ENCODE measurements at places on chromosomes 2 and 18. TPM values are rescaled to one million over a fixed set of nuclear protein-coding genes. Genes with fewer than 3 reads are reported as not detected.
A peak's percentile ranks its signal among the peaks of the same experiment; 100 is the strongest.

DNA sequence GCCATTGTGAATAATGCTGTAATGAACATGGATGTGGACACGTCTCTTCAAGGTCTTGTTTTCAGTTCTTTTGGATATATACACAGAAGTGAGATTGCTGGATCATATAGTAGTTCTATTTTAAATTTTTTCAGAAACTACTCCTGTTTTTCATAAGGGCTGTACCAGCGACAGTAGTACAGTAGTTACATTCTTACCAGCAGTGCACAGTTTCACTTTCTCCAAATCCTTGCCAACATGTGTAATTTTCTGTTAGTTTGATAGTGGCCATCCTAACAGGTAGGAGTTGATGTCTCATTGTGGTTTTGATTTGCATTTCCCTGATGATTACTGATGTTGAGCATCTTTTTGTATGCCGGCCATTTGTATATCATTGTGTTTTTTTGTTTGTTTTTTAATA lies 81.7 kb downstream of the EPC2 start:
- DNase-seq: peak; percentile 11

- no peak for DNase-seq
Observed at GRCh38 chr2:31704561-31705212, 123.9 kb upstream of the SRD5A2 start.

DNA sequence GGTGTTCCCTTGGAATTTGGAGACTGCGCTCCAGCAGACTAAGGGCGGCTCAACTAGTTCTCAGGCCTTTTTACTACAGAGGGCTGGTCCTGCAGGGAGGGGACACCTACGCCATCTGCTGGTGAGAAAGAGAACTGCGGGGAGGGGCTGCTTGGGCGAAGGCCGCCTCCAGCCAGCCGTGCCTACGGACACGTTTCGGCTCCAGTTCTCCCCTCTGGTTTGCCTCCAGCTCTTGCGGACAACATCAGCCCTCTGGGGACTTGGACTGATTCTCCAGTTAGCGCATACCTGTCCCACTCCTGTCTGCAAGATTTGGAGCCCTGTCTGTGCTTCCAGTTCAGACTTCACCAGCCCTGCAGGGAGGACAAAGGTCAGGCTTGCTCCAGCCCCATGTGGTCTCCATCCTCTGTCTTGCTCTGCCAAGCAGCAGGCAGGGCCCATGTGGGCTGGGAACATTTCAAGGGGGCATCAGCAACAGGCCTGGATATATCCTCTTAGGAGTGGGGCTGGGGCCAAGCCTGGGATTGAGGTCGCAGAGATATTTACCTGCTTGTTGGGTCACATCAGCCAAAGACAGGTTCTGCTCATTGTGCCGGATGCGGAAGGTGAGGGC lies 10.3 kb downstream of the PTPRN start:
- DNase-seq: peak; percentile 59

- no peak for DNase-seq
Observed at GRCh38 chr2:49827366-49827765, 673.1 kb upstream of the FSHR start.

- no peak for DNase-seq
Observed at GRCh38 chr2:218194880-218195279, 22.1 kb upstream of the ARPC2 start.

DNA sequence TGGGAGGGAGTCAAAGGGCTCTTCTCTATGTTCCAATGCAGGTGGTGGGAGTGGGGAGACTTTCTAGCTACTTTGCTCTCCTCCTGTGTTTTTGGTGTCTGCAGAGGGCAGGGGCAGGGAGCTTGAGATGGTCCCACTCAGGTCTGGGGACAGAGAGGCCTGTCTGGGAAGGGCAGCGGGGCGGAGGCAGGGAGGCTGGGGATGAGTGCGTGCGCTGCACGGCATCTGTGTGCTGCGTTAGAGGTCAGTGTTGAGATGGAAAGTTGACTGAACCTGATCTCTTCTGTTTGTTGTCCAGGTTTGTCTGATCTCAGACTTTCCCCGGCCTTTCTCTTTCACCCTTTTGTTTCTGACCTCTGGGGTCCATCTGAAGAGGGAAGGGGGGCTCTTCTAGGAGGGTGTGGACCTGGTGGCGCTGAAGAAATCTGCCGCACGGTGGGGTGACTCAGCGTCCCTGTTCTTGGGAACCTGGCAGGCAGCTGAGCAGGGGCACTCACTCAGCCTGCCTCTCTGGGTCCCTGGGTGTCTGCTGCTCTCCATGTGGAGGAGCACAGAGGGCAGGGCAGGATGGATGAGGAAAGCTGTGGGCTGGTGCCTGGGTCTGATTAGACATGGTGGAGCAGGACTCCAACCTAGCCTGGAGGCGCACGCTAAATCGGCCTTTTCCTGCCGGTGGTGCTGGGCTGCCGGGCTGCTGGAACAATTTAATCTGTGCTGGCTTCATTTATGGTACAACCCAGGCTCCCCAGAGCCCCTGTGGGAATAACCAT lies 24.1 kb downstream of the IGFBP2 start:
- no peak for DNase-seq

DNA sequence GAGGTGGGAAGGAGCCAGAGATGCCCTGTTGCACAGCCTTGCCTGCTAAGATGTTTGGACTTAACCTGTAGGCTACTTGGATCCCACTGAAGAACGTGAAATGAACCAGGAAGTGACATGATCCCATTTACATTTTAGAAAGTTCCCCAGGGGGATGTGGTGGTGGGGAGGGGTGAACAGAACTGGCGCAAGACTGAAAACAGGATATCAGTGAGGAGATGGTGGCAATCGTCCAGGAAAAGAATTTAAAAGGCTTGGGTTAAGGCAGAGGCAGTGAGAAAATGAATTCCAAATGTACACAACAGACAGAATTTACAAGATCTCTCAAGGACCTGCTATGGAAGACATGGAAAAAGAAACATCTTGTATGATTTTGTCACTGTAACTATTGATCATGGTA lies 42.3 kb downstream of the SULT1C2 start:
- no peak for DNase-seq

GRCh38 chr18:28171837-28172236 lies 5.1 kb downstream of the CDH2 start:
- DNase-seq: no peak

GRCh38 chr2:85888020-85888683 lies 638 bp downstream of the ST3GAL5 start:
- DNase-seq: no peak

- no peak for DNase-seq
Observed at GRCh38 chr2:105274046-105274445, 32.5 kb downstream of the GPR45 start.

GRCh38 chr18:35383136-35383535 lies 6.0 kb upstream of the ZNF396 start:
- DNase-seq: no peak

DNA sequence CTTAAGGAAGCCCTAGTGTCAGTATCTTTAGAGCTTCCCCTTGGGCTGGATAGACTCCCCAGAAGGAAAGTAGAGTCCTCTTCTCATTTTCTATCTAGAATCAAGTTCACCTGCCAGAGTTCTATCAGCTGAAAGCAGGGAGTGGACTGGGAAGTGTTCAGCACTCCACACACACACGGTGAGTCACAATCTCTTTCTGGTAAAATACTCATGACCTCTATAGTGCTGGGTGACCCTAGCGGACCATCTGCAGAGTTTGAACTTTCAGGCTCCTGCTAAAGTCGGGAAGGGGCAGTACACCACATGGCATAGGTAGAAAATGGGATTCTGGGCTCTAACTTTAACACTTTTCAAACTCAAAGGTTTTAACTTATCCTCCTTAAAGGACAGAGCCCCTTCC lies 43.3 kb downstream of the SAP130 start:
- DNase-seq: no peak

GRCh38 chr2:168247341-168248261 lies at the start of gene STK39:
Gene STK39 (minus strand): TSS chr2:168247595. CDS start chr2:168247435, 160 bp downstream.
- peak; percentile 79 for DNase-seq

DNA sequence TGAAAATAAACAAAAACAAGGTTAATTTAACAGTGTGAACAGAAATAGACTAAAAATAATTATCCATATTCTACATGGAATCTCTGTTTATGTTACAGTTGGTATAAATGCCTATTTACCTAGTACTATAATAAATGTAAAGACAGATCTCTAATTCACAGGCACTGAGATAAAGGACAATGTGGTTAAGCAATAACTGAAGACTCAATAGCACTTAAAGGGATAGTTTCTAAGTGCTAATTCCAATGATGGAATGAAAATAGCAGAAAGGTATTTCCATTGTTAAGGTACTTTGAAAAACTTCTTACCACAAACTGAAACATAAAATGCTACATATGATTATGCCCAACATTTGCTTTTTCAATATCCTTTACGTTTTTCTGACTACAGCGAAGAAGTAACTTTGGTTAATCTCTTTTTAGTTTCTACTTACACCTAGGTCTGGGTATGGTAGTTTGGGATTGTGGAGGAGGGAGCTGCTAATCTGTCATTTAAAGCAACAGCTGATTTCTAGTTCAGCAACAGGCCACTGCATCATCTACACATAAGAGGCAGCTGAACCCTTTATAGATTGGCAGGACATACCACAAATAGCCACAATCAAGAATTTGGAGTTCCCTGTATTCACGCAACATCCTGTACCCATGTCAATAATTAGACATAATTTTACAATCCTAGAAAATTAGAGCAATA lies 27.2 kb downstream of the MAP4K3 start:
- DNase-seq: no peak

DNA sequence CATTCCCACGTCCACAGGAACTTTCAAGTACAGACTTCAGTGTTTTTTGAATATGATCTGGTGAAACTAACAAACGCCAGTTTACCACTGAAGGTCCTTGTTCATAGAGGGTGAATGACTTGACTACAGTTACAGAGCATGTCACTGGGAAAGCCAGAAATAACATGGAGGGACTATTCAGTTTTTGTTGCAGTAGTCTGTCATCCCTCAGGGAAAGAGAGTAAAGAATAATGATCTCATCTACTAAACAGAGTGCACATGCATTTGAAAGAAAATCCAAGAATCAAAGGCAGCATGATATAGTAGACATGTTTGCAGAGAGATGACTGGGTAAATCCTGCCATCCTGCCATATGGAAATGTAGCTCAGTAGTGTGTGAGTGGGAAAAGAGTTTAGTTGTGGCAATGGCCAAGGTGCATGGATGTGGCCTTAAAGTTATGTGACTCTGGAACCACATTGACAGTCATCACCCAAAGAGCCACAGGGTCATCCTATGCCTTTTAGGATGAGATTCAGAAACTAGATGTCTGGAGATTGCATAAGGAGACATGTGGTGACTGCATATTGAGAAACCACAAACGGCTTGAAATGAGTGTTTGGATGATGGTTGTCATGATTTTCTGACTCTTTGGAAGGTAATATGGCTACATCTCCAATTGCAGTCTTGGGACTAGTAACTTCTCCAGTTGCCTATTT lies 125.3 kb upstream of the ZEB2 start:
- peak; percentile 10 for DNase-seq

- no peak for DNase-seq
Observed at GRCh38 chr18:9885170-9886004, at the start of gene TXNDC2. Gene TXNDC2 (plus strand): TSS chr18:9885973. CDS start chr18:9886681, 708 bp downstream.

GRCh38 chr2:154688373-154688772 lies 10.1 kb upstream of the KCNJ3 start:
- DNase-seq: no peak

DNA sequence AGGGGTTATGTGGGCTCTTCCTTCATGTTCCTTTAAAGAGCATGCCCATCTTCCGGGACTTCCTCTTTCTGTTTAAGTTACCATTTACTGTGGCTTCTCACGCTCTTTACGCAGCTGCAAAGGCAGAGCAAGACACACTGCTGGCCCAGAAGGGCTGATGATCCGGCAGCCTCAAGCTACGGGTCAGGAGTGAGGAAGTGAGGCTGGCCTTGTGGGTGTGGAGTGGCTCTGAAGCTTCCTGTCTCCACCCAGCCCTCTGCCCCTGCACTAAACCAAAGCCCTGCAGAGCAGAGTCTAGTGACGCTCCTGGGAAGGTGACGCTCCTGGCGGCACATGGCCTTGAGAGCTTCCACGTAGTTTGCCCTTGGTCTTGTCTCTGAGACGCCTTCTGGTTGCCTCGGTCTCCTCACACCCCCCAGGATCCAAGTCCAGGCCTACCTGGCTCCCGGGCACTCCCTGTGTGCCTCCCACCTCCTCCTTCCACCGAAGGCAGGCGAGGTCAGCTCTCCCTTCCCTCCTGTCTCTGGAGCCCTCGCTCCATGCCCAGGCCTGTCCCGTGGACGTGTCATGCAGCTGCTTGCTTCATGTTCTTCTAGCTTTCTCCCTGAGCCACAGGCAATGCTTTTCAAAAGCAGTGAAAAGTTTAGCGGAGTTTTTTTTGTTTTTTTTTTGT lies 50.3 kb downstream of the ARL4C start:
- peak; percentile 96 for DNase-seq

DNA sequence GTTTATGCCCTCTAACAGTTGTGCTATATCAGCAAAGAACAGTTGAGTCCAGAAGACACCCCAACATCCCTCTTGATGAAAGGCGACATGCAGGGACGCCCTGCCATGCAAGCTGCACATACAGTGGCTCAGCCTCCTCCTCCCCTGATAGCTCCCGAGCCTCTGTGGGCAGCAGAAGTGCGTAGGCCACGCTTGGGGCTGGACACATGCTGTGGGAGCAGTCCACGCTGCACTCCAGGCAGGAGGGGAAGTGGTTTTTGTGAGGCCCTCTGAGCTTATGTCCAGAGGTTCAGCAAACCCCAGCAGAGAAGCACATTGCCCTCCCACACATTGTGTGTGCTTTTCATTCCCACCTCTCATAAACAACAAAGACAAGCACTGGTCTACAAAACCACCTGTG lies 162.1 kb downstream of the SEPTIN10 start:
- DNase-seq: no peak

DNA sequence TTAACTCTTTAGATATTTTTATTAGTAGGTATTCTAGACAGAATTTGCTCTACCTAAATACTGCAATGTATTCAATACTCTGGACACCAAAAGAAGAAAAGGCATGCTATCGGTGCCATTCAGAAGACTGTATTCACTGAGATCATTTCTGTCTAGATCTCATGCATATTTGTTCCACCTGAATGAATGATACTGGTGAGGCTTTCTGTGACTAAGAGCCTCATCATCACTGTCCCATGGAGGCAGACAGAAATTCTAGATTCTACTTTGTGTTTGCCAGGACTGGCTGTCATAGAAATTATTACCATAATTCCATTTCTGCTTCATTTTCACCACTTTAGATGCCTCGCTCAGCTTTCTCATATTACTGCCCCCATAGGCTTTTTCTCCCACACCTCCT lies 340.7 kb downstream of the MBD2 start:
- no peak for DNase-seq

Gene NOTO
- total RNA-seq: not detected

Gene CNGA3
- total RNA-seq: not detected

Gene CAMKMT
- total RNA-seq: 12.1 TPM

Gene NBAS
- 58.5 TPM for total RNA-seq

Gene SERPINB13
- total RNA-seq: 8.8 TPM

Gene CCDC141
- not detected for total RNA-seq

Gene UGT1A5
- total RNA-seq: 0.99 TPM

Gene C18orf63
- total RNA-seq: not detected

Gene UGT1A3
- 0.37 TPM for total RNA-seq

Gene CLEC4F
- total RNA-seq: not detected

Gene BAZ2B
- total RNA-seq: 52.9 TPM
